Left lobe of liver (tissue), 2 donors: ENCODE measurements at places on chromosomes 16 and 17.

GRCh38 chr17:63189930-63190329, 223.9 kb downstream of the TANC2 start:
- no peak for DNase-seq

- DNase-seq = peak; percentile 92
These were observed at the start of gene VASN for GRCh38 chr16:4371357-4372000. Gene VASN, plus strand, starts transcription at chr16:4371848. Its CDS starts 9,030 bp downstream, at chr16:4380878.

DNA sequence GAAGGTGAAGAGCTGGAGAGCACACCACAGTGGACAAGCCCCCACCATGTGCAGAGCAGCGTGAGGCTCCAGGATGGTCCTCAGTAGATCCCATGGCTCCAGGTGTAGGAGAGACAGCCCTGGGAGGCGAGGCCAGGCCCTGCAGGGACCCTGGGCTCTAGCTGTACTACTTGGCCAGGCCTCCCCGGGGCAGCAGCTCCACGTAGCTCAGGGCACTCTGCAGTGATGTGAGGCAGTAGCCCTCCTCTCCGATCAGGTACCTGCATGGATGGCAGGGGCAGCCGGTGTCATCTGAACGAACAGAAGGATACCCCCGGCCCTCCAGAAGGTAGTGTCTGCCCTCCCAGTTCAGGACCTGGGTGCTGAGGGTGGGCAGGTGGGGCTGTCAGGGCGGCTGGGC, 6.2 kb upstream of the SPATA2L start:
- DNase-seq = no peak

DNA sequence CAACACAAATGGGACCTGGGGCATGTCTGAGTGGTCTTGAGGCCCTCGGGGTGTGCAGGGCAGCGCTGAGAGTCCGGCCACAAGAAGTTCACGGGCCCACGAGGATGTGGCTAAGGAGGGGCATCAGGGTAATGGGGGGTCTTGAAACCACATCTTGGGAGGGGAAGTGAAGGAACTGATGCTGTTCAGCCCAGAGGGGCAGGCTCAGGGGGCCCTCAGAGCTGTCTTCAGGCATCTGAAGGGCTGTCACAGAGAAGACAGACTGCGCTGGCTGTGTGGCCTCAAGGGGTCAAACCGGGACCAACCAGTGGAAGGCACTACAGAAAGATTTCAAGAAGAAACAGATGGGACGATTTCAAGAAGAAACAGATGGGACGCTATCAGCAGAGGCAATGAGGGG, 45.1 kb downstream of the ZNF423 start:
- no peak for DNase-seq

DNA sequence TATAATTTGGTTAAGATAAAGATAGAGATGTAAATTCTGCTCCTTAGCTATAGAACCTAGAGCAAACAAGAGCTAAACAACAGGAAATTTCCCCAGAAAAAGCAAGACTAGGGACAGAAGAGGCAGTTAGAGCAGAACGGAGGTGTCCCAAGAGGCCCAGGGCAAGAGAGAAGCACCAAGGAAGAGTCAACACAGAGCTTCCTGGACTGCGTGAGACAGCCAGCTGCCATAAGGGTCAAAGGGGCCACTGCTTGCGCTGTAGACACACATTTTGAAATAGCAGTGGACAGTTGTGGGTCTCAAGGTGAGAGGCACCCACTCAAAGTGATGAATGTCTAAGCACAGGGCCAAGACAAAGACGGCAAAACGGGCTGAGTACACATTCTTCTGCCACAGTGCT, 156.6 kb downstream of the PARN start:
- DNase-seq = no peak

DNA sequence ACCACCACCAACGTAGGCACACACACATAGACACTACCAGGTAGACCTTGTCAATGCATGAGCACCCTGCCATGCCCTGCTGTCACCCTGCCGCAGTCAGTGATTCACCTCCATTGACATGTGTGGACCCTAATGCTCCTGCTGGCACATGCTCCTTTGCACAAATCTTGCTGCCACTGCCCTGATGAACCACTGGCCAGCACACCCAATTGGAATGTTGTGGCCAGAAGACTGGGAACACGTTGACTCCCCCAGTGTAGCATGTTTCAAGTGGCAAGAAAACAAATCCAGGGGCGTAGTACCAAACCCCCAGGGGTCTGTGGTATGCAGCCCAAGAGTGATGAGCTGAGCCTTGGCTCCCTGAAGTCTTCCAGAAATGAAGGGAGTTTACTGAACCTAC, 486.4 kb upstream of the KIF2B start:
- no peak for DNase-seq

GRCh38 chr17:78263063-78263735, 31.8 kb downstream of the TMEM235 start:
- DNase-seq = no peak

GRCh38 chr16:35180970-35181369, 1721.6 kb downstream of the TP53TG3F start:
- no peak for DNase-seq

DNA sequence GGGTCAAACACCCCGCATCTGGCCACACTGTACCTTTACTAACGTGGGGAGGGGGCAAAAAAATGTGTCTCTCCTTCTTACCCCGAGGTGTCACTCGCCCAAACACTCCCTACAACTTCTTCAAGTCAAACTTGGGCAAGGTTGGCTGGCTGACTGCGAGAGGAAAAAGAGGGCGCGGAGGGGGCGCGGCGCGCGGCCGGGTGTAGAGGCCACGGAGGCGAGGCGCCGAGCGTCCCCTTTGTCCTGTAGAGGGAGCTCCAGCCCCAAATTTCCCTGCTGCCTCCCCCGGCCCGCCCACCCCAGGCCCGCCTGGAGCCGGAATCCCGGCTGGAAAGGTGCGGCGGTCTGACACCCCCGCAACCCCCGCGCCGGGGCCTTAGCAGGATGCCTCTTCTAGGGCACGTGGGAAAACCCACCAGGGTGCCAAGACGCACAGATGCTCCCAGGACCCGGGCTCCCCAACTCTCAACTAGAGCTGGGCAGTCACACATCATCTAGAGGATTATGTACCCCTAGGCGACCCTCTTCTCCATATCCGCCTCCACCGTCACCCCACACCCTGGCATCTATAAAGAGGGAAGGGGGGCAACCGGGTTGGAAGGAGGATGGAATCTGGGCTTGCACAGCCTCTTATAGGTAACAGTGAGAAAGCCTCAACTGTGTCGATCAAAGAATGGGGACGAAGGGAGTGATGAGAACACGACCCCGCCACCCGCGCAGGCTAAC, 4.2 kb downstream of the IRX3 start:
- peak; percentile 61 for DNase-seq

GRCh38 chr17:39181303-39181702, 15.3 kb upstream of the ARL5C start:
- DNase-seq = no peak

- peak; percentile 65 for DNase-seq
These were observed 1.7 kb upstream of the PRR35 start for GRCh38 chr16:558298-559020.

- DNase-seq = no peak
These were observed 200.0 kb downstream of the NTN1 start for GRCh38 chr17:9221147-9221921.

- DNase-seq = no peak
These were observed 123.9 kb downstream of the CPPED1 start for GRCh38 chr16:12679660-12680272.

- no peak for DNase-seq
These were observed 16.4 kb upstream of the ITGAD start for GRCh38 chr16:31376705-31377104.

- peak; percentile 39 for DNase-seq
These were observed 2.3 kb downstream of the TOP2A start for GRCh38 chr17:40415390-40415789.

DNA sequence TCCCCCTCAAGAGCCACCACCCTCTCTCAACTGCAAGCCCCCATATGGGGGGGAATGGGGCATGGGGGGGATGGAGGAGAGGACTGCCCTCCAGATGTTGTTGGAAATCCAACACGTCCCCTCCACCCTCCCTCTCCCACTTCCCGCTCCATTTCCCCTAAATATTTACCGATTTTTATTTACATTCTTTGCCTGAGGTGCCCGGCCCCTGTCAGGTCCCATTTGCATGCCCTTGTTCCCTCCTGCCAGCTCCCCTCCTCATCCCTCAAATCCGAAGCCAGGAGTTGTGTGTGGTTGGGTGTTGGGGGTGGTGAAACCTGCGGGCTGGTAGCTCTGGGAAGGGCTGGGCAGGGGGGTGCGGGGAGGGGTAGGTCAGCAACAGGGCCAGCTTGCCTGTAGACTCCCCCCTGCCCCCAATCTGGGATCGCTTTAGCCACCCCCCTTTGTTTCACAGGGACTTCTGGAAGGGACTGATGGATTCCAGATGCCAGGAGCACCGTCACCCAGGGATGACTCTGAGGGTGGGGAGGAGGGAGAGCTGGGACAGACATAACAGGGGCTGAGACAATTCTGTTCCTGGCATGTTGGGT, 39.7 kb upstream of the NGFR start:
- no peak for DNase-seq

DNA sequence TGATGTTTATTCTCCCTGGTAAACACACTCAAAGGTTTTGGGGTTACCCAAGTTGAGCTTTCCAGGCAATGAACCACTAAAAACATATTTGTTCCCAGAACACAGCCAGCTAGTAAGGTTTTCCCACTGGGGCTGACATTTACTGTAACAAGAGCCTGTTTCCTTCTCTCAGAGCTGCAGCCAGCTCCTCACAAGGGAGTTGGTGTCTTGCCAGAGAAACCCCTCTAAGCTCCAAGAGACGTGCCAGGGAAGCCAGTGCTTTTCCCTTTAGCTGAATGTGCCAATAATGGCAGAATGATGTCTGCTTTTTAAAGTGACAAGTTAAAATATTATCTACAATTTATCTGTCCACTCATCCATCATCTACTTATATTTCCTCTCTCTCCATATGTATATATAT, 170.8 kb upstream of the RBFOX1 start:
- DNase-seq = no peak

DNA sequence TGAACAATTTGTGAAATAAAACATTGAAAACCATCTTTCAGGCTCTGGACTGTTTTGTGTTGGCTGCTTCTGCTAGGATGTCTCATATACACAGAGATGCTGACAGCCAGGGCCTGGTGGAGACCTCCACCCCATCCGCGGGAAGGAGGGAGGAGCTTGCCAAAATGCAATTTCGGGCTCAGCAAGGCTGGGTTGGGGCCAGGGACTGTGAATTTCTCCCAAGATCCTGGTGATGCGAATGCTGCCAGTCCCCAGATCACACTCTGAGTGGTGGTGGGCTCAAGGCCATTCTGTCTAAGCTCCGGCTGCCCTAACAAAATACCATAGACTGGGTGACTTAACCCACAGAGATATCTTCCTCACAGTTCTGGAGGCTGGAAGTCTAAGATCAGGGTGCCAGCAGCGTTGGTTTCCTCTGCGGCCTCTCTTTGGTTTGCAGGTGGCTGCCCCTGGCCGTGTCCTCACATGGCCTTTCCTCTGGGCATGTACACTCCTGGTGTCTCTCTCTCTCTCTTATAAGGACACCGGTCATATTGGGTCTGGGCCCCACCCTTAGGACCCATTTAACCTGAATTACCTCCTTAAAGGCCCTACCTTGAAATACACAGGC, 89.8 kb downstream of the CRISPLD2 start:
- DNase-seq = no peak

- no peak for DNase-seq
These were observed 24.4 kb downstream of the TBX21 start for GRCh38 chr17:47757386-47757785.

GRCh38 chr16:56615353-56615752, 7.0 kb downstream of the MT2A start:
- no peak for DNase-seq

DNA sequence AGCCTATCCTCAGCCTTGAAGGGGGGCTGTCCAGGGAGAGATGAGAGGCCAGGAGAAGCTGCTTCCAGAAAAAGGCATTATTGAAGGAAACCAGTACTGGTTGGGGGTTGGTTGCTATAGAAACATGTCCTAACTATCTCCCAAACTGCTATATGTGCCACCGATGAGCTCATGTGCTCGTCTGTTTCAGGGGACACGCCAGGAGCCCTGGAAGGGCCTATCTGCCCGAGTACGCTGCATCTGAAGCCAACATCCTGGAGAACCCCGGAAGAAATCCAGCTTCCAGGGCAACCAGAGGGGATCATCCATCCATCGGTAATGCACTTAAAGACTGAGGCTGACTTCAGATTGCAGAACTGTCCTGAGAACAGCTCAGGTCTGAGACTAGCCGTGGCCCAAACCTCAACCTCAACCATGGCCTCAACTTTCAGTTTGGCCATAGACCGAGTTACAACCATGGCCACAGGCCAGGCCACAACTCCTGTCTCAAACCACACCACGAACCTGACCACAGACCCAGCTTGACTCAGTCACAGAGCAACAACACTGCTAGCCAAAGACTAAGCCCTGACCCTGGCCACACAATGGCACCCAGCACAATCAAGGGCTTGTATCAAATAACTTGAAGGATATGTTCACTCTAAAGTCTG, 10.2 kb downstream of the PITPNM3 start:
- DNase-seq = no peak

- DNase-seq = no peak
These were observed 30.2 kb downstream of the XPO6 start for GRCh38 chr16:28181515-28181914.
